Fibroblast of skin of scalp (primary cell): ENCODE measurements at places on chromosomes 3 and 15.

- DNase-seq, result no peak
These were observed 115.7 kb downstream of the SNRPN start for GRCh38 chr15:25070353-25070963.

GRCh38 chr15:92117261-92117731, 263.8 kb downstream of the SLCO3A1 start:
- no peak for DNase-seq

- no peak for DNase-seq
These were observed 27.9 kb downstream of the PLCL2 start for GRCh38 chr3:16912400-16913263.

GRCh38 chr15:27401471-27401870, 430.5 kb downstream of the GABRG3 start:
- DNase-seq, result no peak

DNA sequence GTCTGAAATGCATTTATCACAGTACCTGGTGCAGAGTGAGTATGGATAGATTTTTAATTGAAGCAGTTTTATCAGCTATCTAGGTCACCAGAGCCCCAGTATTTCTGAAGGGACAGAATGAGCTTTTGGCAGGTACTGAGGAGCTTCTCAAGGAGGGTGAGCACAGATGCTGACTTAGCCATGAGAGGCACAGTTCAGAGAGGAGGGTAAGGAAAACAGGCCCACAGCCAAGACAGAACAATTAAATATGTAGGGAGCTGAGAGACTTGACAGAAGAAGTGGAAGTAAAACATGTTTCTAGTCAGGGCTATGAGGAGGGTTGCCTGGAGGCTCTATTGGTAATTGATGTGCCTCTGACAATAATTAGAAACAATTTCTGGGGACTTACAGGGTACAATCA, 20.1 kb downstream of the ZNF80 start:
- DNase-seq, result no peak

DNA sequence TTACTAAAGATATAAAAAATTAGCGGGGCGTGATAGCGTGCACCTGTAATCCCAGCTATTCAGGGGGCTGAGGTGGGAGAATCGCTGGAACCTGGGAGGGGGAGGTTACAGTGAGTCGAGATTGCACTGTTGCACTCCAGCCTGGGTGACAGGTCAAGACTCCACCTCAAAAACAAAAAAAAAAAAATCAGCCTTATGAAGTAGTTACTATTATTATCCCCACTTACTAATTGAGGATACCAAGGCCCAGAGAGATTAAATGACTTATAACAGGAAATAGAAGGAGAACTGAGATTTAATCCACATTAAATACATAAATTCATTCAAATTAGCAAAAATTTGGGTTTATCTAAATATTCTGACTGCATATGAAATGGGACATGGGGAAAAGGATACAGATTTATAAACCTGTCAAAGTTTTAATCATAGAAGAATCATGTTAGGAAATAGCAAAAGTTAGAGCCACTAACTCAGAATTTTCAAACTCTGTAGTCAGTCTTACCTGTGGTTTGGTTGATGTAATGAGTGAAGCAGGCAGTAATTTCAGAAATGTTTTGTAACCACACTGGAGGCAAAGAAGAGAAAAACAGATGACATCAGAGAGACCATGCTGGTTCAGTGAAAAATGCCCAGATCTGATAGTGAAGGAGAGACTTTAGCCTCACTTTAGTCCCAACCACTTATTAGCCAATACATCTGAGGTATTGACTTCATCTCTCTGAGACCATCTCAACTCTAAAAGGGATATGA, 25.0 kb upstream of the ACAP2 start:
- DNase-seq, result peak; percentile 65

DNA sequence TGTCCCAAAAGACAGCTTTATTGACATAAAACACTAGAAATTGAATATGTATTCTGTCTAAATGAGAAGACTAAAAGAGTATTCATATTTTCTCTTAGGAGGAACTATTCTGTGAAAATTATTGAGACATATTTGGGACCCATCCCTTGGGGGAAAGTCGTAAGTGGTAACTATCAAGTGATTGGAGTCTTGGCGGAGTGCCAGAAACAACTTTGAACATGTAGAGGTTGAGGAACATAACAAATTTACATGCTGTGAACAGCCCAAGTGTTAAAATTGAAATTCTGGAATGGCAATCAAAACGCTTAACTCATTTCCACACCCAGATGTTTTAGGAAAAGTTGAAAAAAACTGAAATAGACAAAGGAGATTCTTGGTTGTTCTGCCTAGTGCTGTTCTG, 1034.6 kb downstream of the NSUN3 start:
- DNase-seq, result no peak

GRCh38 chr15:55422089-55422488, 13.8 kb downstream of the PIERCE2 start:
- no peak for DNase-seq

DNA sequence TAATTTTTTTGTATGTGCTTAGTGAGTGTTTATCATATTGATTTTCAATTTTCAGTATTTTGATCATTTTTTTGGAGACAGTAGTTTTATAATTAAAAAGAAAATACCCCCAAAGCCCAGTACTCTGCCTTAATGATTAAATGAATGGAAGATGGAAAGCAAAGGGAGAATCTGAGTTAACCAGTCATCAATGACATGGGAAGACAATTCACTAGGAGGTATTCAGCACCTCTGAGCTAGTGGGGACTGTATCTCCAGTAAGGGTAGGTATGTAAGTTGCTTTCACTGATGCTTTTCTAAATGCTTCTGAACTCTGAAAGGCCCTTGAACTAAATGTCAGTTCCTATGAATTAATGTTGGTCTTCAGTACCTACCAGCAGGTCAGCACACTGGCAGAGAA, 590.4 kb upstream of the DPPA4 start:
- DNase-seq, result no peak
